Smooth muscle cell of the brain vasculature (primary cell): ENCODE measurements at places on chromosomes 4 and X.
A peak's percentile ranks its signal among the peaks of the same experiment; 100 is the strongest.

GRCh38 chrX:134821370-134821769, 163.1 kb upstream of the PLAC1 start:
- DNase-seq: no peak

- DNase-seq: no peak
These were observed 38.0 kb downstream of the RADX start for GRCh38 chrX:106649523-106650428.

- no peak for DNase-seq
These were observed 161.7 kb downstream of the DCHS2 start for GRCh38 chr4:154329939-154330338.

DNA sequence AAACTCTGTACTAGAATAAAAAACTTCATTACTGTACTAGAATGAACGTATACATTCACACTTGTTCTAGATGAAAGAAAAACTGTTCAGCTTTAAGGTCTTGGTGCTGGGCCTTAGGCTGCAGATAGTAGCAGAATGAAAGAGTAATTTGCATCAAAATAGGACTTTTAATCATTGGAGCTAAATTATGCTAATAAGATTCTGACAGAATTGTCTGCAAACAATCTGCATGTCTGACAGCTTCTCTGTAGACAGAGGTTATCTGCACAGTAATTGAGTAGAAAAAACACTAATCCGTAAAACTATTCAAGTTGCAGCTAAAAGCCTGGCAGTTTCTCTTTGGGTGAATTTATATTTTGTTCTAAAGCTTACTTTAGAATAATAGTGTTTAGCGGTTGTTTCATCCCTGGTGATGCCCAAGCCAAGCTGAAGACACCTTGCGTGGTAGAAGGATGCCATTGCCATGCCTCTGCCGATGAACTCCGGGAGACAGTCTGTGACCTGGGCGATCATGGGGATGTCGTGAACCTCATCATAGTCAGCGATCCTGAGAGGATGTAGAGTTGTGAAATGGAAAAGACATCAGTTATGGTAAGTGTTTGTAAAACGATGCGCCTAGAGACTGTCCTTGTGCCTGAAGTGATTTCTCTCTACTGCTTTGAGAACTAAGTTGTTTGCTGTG, 25.3 kb downstream of the LRP2BP start:
- DNase-seq: no peak

GRCh38 chr4:10722957-10723356, 38.4 kb upstream of the CLNK start:
- DNase-seq: no peak

DNA sequence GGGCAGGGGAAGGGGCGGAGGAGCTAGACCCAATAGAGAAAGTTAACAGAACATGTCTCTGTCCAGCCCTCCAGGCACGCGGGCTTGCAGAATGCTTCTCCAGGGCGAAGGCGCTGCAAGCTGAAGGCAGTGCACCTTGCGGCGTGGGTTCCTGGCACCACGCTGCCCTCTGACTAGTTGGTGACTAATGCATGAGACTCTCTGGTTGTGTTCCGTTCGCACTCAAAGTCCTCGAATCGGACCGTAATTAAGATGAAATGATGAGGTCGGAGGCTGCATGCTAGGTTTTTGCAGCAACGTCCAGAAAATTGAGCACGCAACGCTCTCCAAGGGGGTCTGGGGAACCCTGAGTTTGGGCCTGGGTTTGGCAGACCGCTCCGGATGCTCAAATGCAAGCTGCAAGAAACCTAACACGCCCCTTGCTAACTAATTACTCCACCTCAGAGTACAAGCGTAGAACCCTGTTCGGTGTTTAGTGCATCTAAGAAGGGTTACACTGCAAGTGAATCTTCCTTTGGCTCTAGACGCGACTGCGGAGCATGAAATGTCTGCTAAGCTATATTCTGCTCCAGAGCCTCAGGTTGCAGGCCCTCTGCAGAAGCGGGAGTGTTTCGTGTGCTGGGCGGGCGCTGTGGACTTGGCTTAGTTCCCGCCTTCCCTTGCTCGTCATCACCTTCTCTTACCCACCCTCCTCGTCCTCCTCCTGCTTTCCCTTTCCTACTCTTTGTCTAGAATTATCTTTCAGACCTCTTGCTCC, 57.1 kb upstream of the NKAP start:
- no peak for DNase-seq

- no peak for DNase-seq
These were observed 55.5 kb upstream of the SMIM10 start for GRCh38 chrX:134935276-134935675.

GRCh38 chr4:25448379-25449109, 71.5 kb downstream of the ANAPC4 start:
- no peak for DNase-seq

- DNase-seq: no peak
These were observed 376.9 kb downstream of the CXXC4 start for GRCh38 chr4:104117776-104118175.

GRCh38 chrX:49183701-49184281, 2.4 kb downstream of the PRICKLE3 start:
- no peak for DNase-seq

- DNase-seq: no peak
These were observed 4.9 kb upstream of the PPEF1 start for GRCh38 chrX:18702362-18703195.

GRCh38 chrX:17380221-17380620, 5.2 kb downstream of the NHS start:
- no peak for DNase-seq

DNA sequence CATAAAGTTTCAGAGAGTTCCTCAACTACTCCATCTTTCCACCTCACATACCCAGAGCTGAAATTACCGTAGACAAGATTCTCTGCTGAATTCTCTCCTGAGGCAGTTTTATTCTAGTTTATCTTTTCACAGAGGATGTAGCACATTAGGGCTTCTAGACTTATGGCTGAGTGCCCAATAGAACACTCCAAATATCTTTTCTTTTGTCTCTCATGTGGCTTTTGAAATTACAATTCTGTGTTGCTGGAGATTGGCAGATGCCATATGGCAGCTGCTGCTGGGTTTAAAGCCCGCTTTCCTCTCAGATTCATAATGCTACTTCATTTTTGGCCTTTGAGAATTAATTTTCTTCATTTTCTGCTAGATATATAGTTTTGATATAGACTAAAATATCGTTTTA, 107.6 kb upstream of the BANK1 start:
- DNase-seq: no peak

DNA sequence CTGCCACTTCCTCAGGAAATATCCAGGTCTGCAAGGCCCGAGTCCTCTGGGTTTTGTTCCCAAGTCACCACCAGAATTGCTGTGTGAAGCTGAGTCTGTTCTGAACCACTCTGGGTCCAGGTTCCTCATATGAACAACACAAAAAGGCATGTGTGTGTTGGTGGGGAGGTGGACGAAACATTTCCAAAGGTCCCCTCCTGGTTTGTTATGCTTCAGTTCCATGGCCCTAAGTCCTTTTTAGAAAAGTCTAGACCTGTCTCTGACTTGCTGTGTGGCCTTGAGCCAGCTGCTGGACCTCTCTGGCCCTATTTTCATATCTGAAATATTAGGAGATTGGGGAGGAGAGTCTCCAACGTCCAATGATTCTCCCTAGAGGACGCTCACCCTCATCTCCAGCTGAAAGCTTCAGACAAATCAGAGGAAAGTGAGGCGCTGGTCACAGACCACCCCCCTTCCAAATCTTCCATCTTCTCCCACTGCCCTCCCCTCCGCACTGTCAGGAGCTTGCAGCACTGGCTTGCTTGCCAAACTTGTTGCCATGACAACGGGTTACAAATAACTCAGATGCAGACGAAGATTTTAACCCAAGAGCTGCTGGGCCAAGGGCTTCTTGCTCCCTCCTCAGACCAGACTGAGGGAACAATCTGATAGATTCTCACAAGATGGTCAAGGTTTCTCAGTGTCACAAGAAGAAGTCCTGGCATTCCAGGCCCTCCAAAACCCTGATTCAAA, 64.5 kb downstream of the SMC1A start:
- no peak for DNase-seq

DNA sequence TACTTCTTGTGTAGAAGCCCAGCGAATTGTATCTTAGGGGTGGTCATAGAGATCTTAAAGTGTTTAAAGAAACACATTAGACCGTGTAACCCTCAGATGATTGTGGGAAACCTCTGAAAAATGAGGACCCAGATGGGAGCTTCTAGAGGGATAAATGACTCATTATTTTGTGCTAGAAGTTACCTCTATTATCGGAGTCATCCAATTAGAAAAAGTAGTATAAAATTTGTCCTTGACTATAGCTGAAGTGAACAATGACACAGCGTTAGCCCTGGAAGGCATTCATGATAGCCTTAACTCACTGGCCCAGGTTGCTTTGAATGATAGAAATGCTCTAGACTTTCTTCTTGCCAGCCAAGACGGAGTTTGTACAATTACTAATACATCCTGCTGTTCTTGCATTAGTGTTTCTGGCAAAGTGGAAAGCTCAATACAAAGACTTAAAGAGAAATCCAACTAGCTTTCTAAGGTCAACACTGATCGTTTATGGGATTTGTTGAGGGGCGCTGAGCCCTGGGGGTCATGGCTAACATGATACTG, 178.9 kb upstream of the VEGFC start:
- no peak for DNase-seq

GRCh38 chrX:123988423-123989111, 27.1 kb downstream of the STAG2 start:
- no peak for DNase-seq

- DNase-seq: no peak
These were observed 39.3 kb downstream of the EVC start for GRCh38 chr4:5750052-5750945.

DNA sequence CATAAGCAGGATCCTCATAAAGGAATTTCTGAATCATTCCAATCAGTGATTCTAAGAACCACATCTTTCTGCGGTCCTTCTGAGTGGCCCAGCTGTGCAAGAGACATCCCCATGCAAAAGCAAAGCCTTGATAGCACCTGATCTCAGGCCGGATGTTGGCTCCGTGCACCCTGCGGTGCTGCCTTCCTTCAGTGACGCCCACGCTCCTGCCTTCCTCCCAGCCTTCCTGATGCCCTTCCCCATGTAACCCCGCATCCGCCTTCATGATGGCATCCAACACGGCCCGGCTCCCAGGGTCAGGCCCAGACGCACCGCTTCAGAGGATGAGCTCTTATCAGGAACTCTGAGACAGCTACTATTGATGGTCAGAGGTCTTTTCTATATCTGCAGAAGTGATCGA, 20.4 kb upstream of the CYP4V2 start:
- no peak for DNase-seq

DNA sequence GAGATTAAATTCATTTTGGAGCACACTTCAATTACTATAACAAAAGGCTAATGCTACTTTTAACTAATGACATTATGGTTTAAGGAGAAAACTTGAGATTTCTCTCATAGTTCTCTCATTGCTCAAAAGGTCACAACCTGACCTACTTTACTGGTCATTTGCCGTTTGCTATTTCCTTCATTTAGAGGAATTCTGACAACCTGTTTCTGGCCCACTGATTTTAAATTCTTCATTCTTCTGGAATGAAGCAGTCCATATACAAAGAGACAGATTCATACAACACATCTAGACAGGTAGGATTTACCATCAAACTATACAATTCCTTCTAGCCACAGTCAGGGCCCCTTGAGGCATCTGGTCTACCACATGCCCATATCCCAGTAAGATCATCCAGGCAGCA, 14.2 kb downstream of the RNF150 start:
- DNase-seq: no peak

DNA sequence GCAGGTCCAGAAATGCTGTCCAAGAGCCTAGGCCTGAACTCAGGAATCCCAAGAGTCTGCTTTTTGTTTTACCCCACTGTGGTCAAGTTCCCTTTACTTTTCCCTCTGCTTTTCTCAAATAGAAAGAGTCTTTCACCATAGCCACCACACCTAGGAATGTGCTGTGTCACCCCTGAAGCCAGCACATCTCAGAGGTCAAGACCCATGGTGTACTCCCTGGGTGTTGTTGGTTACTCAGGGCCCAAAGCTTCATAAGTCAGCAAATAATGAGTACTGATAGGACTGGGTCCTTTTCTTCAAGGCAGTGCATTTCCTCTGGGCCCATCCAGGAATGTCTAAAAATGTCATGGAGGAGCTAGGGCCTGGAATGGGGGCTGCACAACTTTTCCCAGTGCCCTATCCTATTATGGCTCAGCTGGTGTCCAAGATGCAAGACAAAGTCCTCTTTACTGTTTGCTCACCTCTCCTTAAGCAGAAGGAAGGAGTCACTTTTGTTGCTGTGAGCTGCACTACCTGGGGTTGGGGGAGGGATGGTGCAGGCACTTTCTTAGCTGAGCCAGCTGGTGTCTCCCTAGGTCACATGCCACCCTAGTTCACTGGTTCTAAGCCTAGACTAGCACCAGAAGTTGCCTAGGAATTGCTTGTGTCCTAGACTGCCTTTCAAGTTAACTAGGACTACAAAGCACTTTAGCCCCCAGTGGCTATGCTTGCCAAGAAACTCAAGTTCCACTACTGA, 62.4 kb upstream of the RXFP1 start:
- no peak for DNase-seq

DNA sequence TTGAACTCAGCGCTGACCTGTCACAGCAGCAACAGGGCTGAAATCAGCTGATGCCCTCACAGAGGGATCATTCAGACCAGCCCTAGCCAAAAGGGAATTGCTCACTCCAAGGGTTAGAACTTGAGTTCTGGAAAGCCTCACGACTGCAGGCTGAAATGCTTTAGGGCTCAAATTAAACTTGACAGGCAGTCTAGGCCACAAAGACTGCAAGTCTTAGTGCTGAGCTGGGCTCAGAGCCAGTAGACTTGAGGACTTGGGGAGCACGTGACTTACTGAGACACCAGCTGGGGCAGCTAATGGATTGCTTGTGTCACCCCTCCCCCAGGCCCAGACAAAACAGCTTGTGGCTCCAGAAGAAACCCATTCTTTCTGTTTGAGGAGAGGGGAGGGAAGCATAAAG, 119.0 kb upstream of the SLC6A14 start:
- peak; percentile 28 for DNase-seq

DNA sequence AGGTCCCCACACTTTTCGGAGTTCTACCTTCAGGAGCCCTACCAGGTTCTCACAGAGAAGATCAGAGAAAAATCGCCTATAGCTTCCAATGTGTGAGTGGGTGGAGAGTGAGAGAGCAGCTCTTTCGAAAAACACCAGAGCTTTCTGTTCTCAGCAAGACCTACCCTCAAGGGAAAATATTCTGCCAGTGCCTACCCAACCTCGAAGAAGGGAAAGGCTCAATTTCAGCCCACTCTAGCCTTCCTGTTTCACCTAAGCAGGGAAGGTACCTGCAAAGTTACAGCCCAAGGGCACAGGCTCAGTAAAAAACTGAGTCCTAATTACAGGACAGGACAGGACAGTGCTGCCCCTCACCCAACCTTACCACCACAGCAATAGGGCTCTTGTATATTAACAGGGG, 104.0 kb upstream of the WDR17 start:
- DNase-seq: no peak

- DNase-seq: no peak
These were observed 72.7 kb downstream of the KDM6A start for GRCh38 chrX:44945736-44946135.
